ENCODE measurements at places on chromosomes 5 and 9.

- DNase-seq = no peak
Observed at GRCh38 chr9:124457079-124457886, 7.0 kb downstream of the ADGRD2 start.

DNA sequence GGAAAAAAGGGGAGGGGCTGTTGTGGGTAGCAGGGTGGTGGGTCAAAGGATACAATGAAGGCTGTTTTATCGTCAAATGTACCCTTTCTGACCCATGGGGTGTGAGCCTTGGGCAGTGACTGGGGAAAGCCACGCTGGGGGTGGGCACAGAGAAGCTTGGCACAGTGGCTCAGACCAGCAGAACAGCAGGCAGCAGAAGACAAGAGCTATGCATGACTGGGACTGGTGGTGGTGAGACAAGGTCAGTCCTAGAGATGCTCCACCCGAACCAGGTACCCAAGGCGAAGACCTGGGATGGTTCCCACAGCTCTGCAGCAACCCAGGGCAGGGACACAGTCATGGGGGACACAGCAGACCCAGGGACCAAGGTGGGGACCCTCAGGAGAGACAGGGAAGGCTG, 38.3 kb downstream of the BICD2 start:
- DNase-seq = no peak

GRCh38 chr5:89470658-89471057, 587.7 kb upstream of the MEF2C start:
- no peak for DNase-seq

GRCh38 chr5:31866166-31866565, 227.2 kb downstream of the PDZD2 start:
- DNase-seq = no peak

DNA sequence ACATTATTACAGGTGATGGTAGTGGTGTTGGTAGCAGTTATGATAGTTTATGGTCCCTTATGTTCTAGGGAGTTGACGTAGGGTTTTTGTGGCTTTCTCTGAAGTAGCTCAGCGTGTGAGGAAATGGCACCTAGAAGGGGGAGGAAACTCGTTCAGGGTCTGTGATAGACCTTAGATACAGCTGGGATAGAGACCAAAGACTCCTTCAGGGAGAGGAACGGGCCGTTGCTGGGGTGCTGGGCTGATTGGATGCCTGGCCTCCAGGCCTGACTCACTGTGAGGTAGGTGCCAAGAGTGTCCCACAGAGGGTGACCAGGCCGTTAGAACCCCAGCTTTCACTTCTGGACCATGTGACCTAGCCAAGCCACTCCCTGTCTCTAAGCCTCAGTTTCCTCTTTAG, 96.6 kb downstream of the DAB2IP start:
- no peak for DNase-seq

DNA sequence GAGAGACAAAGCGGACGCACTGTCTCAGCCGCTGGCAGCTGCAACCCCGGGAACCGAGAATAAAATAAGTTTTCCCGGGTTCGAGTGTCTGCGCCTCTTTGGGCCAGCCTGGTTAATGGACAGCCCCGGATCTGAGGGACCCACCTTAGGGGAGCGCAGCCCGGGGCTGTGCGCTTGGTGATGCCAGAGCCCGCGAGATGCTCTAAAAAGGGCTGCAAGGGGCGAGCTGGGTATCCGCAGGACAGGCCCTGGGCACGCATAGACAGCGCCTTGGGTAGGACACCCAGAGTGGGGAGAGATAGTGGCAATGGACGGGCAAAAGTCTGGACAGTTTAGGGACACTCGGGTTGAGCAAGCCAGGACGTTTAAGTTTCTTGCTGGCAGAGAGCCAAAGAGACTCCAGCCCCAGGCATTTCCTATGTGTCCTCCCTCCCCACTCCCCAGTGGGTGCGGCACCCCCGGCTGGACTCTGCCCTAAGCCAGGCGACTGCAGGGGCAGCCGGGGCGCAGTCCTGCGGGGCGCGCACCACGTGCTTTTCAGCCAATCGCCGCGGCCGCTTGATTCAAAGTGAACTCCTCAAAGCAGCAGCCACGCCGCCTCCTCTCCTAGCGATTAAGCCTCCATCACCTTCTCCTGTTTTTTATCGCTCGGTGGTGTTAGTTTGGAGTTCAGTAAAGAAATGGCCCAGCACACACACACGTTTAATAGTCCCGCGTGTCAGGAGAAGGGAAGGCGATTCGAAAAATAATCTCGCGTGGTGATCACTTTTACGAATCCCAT, 616 bp upstream of the ENC1 start:
- peak; percentile 81 for DNase-seq

DNA sequence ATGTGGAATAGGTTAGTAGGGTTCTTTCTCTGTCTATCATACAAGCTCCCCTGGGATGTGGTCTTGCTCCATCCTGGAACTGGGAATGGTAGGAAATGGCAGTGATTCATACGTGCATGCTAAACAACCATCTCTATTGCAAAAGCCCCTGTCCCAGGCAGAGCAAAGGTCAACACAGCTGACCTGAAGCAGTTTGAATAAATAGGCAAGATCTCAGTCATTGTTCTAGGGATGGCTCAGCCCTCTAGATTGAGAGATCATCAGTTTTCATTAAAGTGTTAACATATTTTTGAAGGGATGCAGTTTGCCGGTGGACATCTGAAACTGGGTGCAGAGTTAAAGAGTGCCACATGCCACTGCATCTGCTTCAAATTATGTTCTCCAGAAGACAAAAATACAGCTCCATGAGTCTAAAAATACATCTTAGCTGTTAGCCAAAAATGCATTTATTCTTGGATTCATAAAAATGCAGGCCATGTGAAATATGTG, 224.1 kb downstream of the ESM1 start:
- DNase-seq = no peak

DNA sequence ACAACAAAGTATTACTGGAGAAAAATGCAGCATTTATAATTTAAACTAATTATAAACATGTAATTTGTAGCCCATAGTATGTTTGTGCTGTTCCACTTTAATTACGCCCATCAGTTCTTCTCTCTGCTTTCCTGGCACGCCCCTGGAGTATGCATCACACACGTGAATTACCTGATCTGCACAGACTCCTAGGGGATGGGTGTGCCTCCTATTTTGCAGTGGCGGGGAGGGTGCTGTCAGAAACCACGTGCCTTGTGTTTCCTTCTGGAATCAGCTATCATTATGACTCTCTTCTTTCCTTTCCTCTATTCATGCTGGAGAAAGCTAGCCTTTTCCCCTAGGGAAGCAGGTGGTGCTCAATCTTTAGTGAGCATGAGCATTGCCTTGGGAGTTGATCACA, 43.3 kb downstream of the RPS23 start:
- no peak for DNase-seq

GRCh38 chr5:32261198-32261597, 51.5 kb downstream of the MTMR12 start:
- DNase-seq = no peak

GRCh38 chr9:72424131-72424530, 59.1 kb upstream of the ZFAND5 start:
- peak; percentile 19 for DNase-seq

DNA sequence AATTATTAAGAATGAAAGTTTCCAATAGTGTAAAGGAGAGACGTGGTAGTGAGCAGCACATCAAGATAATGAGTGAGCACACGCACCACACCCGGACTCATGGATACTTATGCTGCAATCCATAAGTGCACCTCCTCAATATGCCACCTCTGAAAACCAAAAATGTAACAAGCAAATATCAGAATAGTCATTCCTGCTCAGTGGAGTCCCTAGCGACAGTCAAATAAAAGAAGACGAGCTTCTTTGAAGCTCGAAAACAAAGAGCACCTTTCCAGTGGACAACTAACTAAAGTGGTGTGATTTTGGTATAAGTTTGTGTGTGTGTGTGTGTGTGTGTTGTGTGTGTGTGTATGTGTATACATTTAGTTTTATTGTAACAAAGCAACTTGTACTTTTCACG, 241.3 kb downstream of the DEPDC1B start:
- DNase-seq = no peak

GRCh38 chr9:16925426-16925825, 55.0 kb upstream of the BNC2 start:
- DNase-seq = no peak

- DNase-seq = peak; percentile 57
Observed at GRCh38 chr5:13976867-13977830, 32.7 kb upstream of the DNAH5 start.

GRCh38 chr9:38339496-38339895, 53.0 kb upstream of the ALDH1B1 start:
- no peak for DNase-seq

GRCh38 chr5:98483301-98483685, 290.2 kb upstream of the RGMB start:
- DNase-seq = no peak

DNA sequence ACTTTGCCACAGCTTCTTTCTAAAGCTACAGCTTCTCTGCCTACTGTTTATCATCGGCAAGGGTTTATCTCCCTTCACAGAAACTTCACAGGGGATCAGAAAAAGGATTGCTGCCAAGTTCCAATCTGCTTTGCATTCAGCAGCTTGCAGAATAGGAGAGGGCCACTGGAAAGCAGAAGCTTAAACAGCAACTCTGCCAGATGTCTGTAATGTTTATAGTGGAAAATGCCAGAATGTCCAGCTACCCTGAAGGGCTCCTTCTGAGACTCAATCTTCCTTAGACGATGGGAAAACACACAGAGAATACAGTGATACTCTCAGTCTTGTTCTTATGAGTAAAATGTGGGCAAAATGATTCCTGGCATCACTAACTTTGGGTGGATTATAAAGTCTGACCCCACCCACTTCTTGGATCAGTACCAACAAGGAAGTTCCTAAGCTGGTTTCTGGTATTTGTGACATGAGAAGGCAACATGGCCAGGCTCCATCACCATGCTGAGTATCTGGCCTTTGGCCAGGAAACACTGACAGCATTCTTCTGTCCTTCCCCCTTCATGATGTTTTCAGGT, 19.0 kb downstream of the STOM start:
- DNase-seq = peak; percentile 93

DNA sequence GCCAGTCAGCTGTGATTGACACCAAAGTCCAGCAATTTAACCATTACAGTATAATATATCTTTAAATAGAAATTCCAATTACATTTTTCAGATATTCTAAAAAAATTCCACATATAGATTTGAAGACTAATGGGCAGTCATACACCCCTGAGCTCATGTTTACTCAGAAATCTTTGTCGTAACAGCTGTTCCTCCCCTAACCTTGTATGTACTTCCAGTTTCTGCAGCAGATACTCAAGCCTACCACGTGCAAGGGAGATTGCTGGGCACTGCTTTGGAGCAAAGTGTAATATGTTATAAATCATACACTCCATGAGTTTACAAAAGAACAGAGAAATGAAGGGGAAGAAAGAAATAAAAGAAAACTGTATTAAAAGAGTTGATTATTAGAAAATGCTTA, 241.2 kb downstream of the TRIM32 start:
- DNase-seq = no peak

DNA sequence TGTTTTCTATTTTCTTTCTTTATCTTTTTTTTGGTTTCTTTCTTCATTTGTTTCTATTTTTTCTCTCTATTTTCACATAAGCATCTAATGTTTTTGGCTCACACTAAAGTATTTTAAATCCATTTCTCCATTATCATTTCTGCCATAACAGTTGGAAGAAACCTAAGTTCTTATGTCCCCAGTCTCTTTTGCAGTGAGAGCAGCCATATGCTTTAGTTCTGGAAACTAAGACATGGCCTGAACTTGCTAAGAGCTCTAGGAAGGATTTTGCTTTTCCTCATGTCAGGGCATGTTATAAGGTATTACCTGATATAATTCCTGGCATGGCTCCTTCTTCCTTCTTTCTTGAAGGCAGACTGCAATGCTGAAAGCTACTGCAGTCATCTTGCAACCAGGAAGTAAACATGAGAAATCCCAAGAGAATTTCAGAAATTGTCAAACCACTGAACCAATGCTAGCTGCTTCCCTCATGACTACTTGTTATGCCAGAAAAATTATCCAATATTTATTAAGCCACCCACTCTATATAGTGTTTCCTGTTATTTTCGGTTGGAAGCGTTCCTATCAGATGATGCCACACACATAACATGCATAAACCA, 171.1 kb downstream of the TAF11L14 start:
- no peak for DNase-seq

DNA sequence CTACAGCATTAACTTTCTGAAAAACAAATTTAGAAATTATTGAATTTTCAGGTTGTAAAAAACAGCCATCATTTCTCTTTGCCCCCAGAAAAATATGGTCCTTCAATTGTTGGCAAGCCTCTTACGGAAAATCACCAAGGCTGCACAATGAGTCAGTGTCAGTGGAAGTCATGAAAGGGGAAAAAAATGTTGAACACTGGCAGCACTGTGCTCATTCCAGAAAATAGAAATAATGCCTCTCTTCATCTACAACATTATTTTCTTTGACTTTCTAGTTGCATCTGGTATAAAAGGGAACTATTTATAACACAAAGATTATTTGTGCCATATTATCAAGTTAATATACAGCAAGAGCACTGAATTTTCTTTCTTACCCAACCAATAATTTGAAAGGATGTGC, 26.7 kb upstream of the STK32A start:
- DNase-seq = no peak

DNA sequence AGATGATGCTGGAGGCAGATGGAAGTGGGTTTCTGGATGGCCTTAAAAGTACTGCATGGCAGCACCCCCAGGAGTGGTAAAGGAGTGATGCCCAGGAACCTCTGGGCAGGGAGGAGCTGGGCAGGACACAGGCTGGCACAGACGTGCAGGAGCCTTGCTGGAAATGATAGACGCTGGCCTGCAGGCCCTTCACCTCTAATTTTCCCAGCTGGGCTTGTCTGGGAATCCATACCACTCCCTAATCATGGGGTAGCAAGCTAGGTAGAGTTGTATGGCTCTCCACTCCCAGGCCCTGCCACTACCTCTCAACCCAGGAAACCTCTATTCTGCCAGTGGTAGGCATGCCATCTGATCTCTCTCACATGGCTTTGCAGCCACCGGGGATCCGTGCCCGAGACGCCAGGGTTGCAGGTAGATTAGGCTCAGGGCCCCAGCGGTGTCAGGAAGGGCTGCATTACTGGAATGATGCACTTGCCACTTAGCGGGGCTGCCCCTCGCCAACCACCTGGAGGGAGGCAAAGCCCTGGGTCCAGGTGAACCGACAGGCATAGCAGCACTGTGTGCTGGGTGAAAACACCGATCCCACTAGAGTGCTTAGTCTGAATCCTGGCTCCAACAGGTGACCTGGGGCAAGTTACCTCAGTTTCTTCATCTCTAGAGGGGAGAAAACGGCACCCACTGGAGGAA, 79.6 kb upstream of the SLC25A51 start:
- no peak for DNase-seq

DNA sequence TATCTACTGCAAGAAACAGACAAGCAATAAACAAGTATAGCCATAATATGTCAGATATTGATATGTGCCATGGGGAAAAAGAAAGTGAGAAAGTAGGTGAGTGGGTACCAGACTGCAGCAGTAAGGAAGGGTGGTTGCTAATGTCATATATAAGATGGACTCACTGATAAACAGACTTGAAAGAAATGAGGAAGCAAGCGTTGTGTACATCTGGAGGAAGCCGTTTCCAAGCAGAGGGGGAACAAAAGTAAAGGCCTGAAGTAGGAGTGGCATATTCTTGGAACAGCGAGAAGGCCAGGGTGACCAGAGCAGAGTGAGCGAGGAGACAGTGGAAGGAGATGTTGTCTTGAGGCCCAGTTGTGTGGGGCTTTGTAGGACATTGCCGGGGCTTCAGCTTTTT, 142.2 kb upstream of the MAP3K1 start:
- DNase-seq = peak; percentile 84
